ENCODE measurements at places on chromosomes 4 and X.

DNA sequence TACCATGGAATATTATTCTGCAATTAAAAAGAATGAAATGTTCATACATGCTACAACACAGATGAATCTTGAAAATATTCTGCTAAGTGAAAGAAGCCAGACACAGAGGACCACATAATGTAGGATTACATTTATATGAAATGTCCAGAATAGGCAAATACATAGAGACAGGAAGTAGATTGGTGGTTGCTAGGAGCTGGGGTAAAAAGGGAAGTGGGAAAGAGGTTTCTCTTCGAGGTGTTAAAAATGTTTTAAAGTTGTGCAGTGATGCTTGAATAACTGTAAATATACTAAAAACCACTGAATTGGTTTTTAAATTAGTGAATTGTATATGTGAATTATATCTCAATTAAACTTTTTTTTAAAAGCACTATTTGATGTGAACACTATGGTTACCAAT, 3.6 kb upstream of the NXT2 start:
- no peak for DNase-seq

DNA sequence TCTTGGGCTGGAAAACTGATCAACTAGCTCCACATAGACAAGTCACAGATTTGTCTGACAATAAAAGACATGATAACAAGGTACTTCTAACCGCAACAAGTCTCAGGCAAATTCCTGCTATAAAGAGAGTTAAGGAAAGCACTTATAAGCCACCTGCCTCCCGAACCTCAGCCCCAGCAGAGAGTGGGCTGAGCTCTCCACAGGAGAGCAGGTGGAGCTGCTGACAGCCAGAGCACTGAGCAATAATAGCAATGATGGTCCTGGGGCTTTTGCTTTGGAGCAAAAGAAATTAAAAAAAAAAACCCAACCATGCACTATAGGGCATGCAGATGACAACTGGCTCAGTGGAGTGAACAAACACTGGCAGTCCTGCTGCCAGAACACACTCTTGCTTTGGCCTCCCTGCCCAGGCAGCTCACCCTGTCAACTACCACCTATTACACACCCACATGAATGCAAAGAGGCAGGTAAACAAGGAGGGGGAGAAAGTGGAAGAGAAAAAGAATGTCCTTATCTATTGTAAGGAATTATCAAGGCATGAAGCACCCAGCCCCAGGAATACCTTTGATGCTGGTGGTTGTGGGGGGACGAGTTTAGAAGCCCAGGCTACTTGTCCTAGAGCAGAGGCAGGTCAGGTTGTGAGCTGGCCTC, 135.8 kb upstream of the DGKK start:
- DNase-seq = no peak

- no peak for DNase-seq
Observed at GRCh38 chr4:97432551-97432950, 710.7 kb downstream of the STPG2 start.

- DNase-seq = no peak
Observed at GRCh38 chr4:76658231-76659102, 223.4 kb downstream of the SHROOM3 start.

- DNase-seq = no peak
Observed at GRCh38 chr4:89259301-89260028, 48.1 kb downstream of the GPRIN3 start.

GRCh38 chr4:139853309-139853708, 187.7 kb downstream of the MGST2 start:
- no peak for DNase-seq

- DNase-seq = no peak
Observed at GRCh38 chrX:70592091-70592490, 147.5 kb downstream of the DLG3 start.

GRCh38 chr4:117793845-117794480, 240.3 kb upstream of the NDST3 start:
- no peak for DNase-seq

GRCh38 chr4:158599150-158599549, 72.5 kb downstream of the C4orf46 start:
- DNase-seq = no peak

DNA sequence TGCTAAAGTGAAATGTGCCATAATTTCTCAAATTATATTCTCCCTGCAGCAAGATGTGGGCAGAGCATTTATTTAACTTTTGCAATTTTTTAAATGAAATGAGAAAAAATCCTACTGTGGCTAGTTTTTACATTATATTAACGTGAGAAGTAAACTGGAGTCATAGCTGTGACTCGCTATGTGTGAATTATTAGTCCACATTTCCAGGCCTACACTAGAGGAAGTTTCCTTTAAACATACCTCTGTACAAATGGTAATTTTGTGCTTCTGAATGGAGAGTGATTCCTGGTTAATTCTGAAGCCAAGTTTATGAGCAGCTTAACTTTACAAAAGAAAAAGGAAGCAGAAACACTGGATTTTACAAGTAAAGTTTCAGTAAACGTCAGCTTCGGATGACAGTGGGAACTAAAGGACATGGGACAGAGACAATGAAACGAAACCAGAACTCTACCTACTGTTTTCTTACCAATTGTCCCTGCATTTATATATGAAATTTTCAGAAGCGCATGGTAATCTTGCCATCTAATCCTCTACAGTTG, 72.4 kb downstream of the FBXO8 start:
- no peak for DNase-seq

- DNase-seq = no peak
Observed at GRCh38 chrX:53438174-53438831, 4.1 kb upstream of the HSD17B10 start.

DNA sequence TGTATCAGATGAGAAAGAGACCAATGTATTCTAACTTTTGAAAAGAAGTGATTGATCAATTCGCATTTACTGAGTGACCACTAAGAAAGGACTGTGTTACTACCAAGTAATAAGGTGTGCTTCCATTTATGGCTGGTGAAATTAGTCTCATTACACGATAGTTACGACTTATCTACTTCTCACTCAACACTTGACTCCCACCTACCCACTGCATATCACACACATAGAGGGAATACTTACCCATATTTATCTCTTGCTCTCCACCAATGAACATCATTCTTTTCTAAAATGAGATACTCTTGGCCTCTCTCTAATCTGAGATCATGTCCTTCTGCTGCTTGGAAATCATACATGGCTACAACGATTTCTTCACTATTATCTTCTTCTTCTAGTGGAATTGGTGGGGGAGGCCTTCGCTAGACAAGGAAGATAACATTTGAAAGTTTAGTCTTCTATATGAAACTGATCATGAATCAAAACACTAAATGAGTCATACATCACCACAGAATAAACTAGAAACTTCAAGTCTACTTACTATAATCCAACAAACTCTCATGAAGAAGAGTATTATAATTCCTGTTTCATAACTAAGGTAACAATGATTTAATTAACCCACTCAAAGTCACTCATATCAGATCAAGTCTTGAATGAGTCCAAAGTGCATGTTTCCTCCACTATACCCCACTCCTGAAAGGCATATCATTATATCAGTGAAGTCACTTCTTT, 33.7 kb upstream of the TXK start:
- DNase-seq = no peak

DNA sequence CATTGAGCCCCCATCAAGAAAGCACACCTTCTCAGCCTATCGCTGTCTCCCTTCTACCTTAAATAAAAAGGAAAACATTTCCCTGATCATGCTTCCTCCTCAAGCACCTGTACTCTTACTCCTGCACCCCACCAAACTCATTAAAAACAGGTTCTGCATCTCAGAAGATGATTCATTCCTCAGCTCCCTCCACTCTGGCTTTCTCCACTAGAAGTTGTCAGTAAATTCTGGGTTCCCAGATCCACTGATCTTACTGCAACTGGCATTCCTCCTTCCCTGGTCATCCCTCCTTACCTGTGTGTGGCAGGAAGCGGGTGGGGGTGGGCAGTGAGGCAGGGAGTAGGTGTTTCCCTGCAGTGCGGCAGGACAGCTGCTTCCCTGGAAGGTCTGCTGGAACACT, 108.8 kb downstream of the GPR143 start:
- DNase-seq = no peak

GRCh38 chr4:156237231-156237630, 283.6 kb upstream of the CTSO start:
- DNase-seq = no peak

- no peak for DNase-seq
Observed at GRCh38 chr4:155543126-155543765, 123.4 kb upstream of the GUCY1A1 start.

DNA sequence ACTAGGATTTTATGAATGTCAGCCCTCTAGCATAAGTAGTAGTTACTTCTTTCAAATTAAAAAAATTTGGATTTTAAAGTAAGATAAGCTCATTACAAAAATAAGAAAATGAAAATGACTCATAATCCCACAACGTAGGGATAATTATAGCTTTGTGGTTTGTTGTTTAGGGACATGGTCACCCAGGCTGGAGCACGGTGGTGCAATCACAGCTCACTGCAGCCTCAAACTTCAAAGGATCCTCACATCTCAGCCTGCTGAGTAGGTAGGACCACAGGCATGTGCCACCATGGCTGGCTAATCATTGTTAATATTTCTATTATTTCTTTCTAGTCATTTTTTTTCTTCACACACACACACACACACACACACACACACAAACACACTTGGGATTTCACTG, 57.6 kb downstream of the PLAC1 start:
- DNase-seq = no peak

DNA sequence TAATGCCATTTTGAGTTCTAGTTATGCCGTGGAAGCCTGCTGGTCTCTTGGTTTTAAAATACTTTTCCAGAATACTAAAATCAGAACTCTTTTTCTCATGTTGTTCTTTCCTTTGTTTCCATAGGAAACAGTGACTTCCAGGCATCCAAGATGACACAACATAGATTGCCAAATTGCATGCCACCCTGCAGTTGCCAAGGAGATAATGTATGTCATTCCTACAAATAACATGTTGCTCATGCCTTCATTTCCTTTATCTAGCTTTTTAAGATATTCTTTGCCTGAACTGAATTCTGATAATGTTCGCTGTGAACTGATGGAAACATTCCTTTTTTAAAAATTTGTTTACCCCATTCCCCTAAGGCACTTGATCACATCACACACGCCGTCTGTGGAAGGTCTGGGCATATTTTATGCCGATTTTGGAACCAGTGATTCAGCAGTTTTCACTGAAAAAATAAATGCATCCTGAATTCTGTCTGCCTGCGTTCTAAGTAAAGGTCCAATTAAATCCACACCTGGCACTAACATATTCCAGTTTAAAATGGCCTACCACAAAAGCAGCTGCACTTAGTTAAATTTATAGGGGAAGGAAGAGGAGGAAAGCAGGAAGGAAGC, 38.0 kb upstream of the COX7B2 start:
- DNase-seq = no peak

- DNase-seq = no peak
Observed at GRCh38 chr4:158496030-158496741, 25.5 kb upstream of the RXFP1 start.

DNA sequence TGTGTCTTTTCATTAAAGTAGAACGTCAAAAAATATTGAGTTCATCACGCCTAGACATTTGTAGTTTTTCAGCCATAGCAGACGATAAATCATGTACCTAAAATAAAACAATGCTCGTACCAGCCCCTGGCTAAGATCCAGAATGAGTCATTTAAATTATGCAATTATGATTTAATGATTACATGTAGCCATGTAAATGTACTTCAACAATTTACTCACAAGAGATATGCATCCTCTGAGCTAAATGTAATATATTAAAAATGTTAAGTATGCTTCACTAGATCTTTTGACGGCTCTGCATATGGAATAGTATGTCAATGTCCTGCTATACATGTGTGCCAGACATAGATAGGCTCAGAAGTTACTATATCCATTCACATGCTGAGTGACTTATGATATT, 1077.8 kb downstream of the ARAP2 start:
- DNase-seq = no peak

GRCh38 chr4:28443801-28444412, 1583.3 kb downstream of the STIM2 start:
- DNase-seq = no peak

DNA sequence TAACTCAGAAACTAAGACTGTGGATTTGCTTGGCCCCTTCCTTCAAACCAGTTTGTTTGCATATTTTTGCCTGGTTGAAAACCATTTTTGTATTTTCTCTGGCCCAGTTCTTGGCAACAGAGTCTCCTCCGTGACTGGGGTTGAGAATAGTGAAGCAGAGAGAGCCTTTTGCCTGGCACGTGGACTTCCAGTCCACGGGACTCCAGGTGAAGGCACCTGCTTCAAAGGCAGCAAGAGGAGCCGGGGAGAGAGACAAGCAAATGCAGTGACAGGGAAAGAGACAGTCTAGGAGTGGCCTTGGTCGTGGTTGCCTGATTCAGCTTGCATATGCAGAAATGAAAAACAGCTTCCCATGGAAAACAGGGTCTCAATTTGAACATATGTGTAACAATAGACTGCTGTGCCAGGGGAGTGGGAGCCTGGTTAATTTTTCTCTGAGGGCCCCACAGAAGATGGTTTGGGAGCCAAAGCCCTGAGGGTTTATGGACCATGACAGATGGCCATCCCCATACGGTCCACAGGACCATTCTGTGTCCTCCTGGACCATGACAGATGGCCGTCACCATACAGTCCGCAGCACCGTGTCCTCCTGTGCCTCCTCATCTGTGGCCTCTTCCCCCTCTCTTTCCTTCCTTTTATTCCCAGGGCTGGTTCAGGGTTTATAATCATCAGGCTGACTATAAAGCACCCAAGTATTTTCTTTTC, 272.2 kb upstream of the RASGEF1B start:
- no peak for DNase-seq

DNA sequence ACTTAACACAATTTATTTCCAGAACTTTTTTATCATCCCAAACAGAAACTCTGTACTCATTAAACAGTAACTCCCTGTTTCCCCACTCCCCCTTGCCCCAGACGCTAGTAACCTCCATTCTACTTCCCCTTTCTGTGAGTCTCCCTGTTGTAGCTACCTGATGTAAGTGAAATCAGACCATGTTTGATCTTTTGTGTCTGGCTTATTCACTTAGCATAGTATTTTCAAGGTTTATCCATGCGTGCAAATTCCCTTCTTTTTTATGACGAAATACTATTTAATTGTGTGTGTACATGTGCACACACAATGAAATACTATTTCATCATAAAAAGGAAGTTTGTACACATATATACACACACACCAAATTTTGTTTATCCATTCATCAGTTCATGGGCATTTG, 5.2 kb downstream of the PKD2 start:
- DNase-seq = no peak

DNA sequence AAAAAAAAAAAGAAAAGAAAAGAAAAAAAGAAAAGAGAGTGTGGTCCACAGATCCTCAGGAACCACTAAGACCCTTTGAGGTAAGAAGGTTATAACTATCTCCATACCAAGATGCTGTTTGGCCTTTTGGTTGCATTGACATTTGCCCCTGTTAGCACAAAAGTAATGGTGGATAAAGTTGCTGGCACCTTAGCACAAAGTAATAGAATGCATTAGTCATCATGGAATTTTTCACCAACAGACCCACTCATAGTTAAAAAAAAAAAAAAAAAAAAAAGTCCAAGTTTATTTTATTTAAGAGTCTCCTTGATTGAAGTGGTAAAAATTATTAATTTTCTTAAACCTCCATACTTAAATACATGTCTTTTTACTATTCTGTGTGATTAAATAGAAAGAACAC, 78.4 kb upstream of the RBPJ start:
- DNase-seq = no peak
